ENCODE measurements at places on chromosomes 3 and 15.
A peak's percentile ranks its signal among the peaks of the same experiment; 100 is the strongest.

DNA sequence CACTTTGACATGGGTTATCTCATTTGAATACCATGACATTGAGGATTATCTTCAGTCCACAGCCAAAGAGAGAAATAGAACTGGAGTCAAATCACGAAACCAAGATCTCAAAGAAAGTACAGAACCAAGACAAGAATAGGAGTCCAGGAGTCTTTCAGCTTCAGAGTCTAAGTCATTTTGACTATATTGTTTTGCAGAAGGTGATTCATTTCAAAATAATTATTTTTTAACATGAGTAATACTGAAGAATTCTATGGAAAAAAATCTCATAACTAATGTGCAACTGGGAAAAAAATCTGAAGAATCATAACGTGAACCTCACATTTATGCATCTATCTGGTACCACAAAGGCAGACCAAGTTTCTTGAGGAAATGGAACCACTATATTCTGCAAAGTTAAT, 60.3 kb downstream of the UBE3A start:
- DNase-seq = no peak

- no peak for DNase-seq
These were observed 668.5 kb downstream of the PLOD2 start for GRCh38 chr3:145492456-145492855.

GRCh38 chr15:71526060-71526820, 284.1 kb upstream of the NR2E3 start:
- no peak for DNase-seq

DNA sequence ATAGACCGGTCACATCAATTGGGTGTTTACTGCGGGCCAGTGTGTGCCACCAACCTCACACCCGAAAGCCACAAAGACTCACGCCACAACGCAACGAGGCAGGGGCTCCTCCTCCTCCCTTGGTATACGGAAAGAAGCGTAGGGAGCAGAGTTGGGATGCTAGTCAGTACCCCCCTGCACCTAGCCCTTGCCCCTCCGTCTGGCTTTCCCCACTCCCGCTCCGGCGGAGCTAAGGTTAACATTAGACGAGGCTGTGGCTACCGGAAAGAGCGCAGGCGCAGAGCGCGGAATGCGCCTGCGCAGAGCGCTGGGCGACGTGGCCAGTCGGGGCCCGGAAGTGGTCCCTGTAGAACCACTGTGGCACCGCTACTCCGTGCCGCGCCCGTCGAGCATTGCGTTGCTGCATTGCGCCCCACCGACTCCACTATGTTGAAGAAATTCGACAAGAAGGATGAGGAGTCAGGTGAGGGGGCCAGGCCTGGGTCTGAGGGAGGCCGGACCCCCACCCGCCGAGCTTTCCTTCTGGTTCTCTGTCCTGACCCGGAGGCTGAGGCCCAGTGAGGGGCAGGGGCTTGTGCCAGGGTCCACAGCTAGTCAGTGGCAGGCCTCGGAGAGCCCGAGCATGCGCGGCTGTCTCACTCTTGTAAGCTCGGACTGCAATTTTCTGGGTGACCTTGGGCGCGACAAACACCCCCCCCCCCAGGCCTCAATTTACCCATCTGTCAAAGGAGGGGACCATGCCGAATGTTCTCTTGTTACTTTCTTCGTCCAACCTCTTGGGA, at the start of gene COPG1:
Gene COPG1, plus strand, starts transcription at position 323 of the 782 bp plus-strand sequence. Its CDS starts 104 bp downstream, at position 427.
- peak; percentile 89 for DNase-seq

GRCh38 chr15:44918136-44918535, 38.4 kb upstream of the TERB2 start:
- DNase-seq = no peak

DNA sequence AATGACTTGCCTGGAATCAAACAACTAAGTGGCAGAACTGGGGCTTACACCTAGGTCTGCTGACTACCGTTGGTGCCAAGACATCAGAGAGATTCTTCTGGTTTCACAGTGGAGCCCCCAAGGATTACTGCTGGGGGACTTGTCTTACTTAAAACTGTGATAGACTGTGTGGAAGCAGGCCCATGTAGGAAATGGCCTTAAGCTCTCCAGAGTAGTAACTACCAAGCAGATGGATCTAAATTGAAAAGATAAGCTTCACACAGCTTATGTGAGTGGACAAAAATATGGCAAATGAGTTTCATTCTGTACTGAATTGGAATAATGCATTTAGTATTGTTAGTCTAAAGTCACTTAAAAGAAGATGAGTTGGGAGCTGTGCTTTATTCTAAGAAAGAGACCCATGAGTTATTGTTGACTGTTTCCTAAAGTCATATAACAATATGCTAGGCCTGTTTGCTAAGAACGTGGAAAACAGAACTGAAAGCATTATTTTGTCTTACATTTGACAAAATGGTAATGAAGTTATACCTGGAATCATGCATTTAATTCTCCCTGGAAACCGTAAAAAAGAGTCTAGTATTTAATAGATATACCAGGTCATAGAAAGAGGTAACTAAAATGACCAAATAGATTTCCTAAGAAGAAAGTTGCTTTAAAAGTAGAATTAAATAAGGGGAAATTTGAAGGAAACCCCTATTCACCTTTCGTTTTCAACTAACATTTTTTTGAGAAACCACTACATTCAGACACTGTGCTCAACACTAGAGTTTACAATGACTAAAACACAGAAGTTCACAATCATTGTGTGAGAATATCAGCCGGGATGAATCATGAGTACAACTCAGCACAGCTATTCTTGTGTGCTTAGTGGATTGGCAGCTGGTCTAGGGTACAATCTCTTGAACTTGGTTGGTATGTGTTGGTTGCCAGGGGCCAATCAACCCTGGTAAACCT, 13.0 kb upstream of the MAPK6 start:
- DNase-seq = no peak

DNA sequence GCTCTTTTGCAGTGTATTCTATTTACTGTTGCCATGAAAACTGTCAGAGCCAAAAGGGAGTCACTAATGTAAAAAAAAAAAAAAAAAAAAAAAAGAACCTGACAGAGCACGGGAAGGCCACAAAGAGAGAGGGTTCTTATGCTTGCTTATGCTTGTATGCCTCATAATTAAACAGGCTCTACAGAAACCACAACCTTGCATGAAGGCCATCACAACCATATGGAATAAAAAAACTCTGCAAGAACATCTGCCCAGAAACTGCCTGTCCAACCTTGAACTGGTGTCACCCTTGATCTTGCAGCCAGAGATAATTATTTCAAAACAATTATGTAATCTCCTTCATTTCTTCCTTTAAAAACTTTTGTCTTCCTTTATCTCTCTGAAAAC, 50.1 kb downstream of the CFAP20DC start:
- DNase-seq = no peak
